ENCODE measurements at places on chromosomes 1 and 21.

DNA sequence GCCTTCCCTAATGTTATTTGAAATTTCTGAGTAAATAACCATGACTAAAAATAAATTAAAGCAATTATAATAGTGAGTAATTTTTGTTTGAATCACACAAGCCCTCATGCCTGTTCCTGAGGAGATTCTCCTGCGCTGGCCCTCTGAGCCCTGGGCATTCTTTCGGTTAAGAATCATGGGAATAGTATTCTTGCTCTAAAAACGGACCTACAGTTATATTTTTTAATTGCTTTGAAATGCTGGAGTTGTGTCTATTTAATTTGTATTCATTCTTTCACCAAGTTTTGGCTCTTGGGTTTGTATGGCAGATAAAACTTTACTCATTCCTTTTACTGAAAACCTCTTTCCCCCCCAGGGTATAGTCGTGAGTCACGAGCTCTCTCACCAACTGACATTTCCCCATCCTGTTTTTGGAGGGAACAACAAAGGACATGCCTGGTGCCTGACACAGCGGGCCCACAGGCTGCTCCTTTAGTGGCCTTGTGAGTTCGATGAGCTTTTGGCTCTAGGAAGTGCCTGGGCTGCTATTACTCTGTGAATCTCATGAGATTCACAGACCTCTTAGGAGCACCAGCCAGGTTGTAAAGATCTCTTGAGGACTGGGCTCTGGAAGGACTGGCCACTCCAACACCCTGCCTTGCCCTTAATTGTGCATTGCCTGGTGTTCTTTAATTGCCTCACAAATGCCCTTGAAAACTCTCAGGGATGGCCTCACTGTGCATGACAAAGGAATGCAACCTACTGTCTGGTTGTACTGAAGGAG lies 58.6 kb downstream of the DDR2 start:
- no peak for DNase-seq

GRCh38 chr1:31712068-31712467 lies 8.3 kb upstream of the COL16A1 start:
- no peak for DNase-seq

GRCh38 chr1:15835205-15835740 lies 12.2 kb upstream of the SPEN start:
- no peak for DNase-seq

- DNase-seq, result no peak
Observed at GRCh38 chr1:40740039-40740996, 43.3 kb upstream of the KCNQ4 start.

DNA sequence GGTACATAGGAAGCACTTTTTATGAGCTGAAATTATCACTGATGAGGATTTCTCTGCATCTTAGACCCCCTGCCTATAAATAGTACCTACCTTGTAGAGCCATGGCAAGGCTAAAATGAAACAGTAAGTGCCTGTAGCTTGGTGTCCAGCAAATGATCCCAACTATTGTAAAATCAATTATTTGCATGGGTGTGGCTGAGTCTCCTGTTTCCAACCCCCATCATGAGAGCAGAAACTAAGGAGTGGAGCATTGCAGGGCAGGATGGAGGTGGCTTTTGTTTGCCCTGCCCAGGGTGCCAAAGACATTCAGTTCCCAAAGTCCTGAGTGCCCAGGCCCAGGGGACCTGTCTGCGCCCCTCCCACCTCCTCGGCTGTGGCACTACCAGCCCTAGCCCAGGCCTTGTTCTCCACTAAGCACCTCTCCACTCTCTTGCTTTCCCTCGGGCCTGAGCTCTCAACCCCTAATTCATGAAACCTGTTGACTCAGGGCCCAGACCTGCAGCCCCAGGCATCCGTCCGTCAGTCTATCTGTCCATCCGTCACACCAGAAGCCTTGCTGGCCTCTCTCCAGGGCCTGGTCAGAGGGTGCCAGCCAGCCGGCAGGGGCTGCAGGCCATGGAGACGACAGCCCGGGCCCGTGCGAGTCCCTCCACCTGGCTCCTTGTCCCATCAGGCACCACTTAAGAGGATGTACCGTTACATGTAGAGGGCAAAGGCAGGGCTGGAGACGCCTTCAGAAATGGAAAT lies 39.6 kb downstream of the PAX7 start:
- no peak for DNase-seq

DNA sequence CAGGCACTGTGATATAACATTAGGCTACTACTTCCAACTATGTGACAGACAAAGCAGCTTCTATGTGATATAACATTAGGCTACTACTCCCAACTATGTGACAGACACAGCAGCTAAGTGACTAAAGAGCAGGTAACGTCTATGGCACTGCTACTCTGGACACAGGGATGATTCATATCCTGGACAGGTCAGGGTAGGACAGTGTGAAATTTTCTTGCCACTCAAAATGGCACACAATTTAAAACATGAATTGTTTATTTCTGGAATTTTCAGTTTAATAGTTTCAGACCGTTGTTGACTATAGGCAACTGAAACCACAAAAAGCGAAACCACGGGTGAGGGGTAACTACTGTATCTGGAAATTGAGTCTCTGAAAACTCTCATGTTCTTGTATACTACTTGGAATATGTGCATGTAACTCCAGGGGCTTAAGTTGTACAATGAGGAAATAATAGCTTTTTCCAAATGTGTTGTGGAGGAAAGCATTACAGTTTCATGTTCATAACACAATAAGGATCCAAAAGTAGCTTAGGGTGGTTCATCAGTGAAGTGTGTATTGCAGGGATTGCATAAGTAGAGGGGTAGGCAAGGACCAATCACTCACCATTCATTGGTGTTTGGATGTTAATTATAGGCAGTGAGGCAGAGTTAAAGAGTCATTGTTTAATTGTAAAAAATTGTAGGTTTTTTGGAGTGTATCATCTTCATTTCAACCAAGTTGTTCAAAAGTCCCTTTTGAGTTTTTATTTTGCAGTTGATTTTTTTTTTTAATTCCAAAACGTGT lies 5.3 kb downstream of the DTL start:
- no peak for DNase-seq

GRCh38 chr1:6033986-6034749 lies 11.5 kb upstream of the KCNAB2 start:
- DNase-seq, result peak; percentile 14

GRCh38 chr21:38760017-38760761 lies 45.5 kb upstream of the ETS2 start:
- DNase-seq, result no peak

- DNase-seq, result peak; percentile 26
Observed at GRCh38 chr1:39576016-39576657, 453 bp downstream of the PABPC4 start.

GRCh38 chr1:242877229-242877628 lies 352.7 kb upstream of the PLD5 start:
- DNase-seq, result no peak

DNA sequence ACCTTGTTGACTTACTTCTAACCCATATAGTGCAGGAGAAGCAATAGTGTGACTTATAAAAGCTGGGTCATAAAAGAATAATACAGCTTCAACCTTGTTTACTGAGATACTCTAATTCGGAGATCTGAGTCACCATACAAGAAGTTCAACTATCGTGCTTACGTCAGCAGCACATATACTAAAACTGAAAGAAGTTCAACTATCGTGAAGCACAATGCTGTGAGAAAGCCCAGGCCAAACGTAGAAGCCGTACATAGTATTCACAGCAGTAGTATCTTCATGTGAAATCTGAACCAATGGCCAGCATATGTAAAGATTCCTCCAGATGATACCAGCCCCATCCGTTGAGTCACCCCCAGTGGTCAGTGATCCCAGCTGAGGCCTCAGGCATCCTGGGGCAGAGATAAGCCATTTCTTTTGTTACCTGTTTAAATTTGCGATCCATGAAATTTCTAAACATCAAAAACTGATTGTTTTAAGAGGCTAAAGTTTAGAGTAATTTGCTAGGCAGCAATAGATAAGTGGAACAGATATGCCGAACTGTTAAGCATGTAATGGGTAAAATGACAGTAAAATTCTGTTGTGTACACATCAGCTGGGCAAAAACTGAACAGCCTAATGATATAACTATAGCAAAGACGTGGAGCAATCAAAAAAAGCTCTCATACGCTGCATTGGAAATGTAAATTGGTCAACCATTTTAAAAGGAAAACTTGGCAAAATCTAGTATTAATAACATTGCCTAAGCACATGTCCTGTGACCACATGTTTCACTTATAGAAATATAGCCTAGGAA lies 53.9 kb upstream of the SAMD13 start:
- peak; percentile 23 for DNase-seq

- no peak for DNase-seq
Observed at GRCh38 chr1:108531444-108531843, 28.5 kb upstream of the EEIG2 start.

DNA sequence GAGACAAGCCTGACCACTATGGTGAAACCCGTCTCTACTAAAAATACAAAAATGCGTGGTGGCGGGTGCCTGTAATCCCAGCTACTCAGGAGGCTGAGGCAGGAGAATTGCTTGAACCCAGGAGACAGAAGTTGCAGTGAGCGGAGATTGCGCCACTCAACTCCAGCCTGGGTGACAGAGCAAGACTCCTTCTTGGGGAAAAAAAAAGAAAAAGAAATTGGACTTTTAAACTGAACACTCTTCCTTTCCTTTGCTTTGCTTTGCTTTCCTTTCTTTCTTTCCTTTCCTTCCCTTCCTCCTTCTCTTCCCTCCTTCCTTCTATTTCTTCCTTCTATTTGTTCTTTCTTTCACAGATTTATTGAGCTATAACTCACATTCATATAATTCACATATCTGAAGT lies 43.3 kb upstream of the PUM1 start:
- DNase-seq, result no peak

- DNase-seq, result no peak
Observed at GRCh38 chr1:47396671-47397196, 19.4 kb upstream of the FOXE3 start.

GRCh38 chr21:43376478-43376882 lies 50.5 kb downstream of the SIK1 start:
- DNase-seq, result no peak

DNA sequence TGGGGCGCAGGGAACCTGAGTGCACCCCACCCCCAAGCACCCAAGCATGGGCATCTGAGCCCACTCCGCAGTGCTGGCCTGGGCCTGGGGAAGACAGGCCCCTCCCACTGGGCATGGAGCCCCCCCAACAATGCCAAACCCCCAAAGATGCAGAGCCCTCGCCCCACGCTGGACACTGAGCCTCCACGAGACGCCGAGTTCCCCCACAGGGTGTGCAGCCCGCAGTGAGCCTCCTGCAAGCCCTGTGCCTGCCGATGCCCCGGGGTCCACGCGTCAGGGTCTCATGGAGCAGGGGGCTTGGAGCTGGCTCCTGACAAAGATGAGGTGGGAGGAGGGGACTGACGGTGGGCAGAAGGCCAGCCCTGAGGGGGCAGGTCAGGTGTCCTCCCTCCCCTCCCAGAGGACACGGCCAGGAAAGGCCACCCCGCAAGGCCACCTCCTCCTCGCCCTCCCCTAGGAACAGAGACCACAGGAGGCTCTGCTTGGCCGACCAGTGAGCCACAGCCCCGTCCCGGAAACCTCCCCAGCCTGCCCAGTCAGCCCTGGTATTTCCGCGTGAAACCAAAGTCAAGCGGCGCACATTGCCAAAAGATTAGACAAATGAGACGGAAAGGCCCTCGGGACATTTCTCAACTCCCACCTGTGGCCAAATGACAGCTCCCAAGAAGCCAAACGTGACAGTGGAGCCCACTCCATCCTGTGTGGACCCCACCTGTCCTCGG lies 33.4 kb downstream of the MEGF6 start:
- DNase-seq, result no peak

GRCh38 chr1:161388639-161389038 lies 21.0 kb upstream of the CFAP126 start:
- no peak for DNase-seq

DNA sequence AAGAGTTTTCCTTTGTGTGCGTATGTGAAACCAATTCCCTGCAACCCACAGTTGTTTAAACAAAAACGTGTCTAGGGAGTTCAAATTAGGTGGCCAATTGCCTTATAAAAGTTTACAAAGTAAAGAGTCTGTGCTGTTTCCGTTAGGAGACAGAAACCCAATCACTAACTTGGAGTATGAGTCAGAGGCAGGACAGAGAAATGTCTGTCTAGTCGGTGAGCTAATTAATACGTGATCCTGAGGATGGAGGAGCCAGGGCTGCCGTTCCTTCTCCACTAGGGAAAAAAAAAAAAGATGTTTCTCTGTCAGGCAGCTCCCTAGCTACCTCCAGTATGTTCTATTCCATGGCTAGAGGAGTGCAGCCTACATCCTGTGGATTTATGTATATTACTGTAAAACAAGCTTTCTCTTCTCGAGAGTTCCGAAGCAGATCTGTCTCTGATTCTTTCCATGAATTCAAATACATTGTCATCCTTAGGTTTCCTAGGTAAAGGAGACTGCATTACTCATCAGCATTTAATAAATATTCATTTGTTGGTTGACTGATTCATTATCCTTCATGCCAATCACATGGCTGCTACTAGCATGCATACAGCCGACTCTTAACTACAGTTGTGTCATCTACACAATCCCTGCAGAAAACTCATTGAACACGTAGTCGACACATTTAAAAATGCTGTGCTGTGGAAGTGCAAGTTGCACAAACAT lies 430.6 kb downstream of the KIF26B start:
- DNase-seq, result no peak

- no peak for DNase-seq
Observed at GRCh38 chr21:45430521-45431501, 25.8 kb downstream of the COL18A1 start.

GRCh38 chr1:185693654-185694053 lies 40.5 kb upstream of the HMCN1 start:
- DNase-seq, result no peak

- no peak for DNase-seq
Observed at GRCh38 chr1:166167572-166167925, 748 bp upstream of the FAM78B start.

DNA sequence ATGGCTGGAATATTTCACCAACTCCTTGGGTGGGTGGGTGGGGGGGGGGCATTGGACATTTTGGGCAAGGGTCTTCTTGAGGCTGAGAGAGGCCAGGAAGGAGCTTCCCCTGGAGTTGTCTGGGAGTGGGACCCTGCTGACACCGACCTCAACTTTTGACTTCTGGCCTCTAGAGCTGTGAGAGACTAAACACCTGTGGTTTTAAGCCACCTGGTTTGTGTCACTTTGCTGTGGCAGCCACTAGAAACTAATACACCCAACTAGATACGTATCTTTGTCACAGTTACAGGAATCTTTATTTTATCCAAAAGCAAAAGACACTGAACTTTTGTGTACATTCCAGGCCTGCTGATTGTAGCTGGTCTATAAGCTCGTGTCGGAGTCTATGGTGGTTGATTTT lies 9.9 kb upstream of the RIPK4 start:
- DNase-seq, result no peak

DNA sequence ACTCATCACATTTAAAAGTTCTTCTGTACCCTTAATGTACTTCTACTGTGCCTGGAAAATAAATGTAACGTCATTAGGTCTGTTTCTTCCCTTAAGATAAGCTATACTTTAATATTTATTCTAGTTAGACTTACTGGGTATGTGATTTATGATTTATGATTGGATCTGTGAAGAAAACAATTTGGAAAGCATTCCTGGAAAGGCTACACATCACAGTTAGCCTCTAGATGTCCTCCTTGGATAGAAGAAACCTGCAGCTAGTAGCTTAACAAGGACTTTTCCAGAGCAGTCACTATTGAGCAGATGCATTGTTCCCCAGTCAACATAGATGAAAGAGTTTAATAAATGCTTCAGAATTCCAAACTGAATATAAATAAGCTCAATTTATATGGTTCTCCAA lies 22.2 kb upstream of the ABL2 start:
- DNase-seq, result no peak
